SK-MEL-5 (cell line): ENCODE measurements at places on chromosomes 5 and 9.

DNA sequence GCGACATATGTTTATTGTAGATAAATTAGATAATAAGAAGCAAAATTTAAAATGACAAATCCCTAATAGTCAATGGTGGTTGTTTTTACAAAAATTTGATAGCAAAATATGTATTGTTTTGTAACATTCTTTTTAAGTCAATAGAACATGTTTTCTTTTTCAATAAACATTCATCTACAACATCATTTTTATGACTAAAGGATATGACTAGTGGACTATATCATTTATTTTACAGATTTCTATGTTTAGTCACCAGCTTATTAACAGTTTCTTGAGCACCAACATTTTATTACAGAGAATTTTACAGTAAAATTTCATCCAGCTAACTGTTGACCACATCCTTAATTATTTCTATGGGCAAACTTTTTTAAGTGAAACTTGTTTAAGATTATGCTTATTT, 114.7 kb upstream of the IL7R start:
- DNase-seq, result no peak

- no peak for DNase-seq
Measured at GRCh38 chr5:131879705-131880104, 65.8 kb downstream of the MEIKIN start.

- DNase-seq, result no peak
Measured at GRCh38 chr5:80341016-80341775, 21.4 kb downstream of the SPZ1 start.

DNA sequence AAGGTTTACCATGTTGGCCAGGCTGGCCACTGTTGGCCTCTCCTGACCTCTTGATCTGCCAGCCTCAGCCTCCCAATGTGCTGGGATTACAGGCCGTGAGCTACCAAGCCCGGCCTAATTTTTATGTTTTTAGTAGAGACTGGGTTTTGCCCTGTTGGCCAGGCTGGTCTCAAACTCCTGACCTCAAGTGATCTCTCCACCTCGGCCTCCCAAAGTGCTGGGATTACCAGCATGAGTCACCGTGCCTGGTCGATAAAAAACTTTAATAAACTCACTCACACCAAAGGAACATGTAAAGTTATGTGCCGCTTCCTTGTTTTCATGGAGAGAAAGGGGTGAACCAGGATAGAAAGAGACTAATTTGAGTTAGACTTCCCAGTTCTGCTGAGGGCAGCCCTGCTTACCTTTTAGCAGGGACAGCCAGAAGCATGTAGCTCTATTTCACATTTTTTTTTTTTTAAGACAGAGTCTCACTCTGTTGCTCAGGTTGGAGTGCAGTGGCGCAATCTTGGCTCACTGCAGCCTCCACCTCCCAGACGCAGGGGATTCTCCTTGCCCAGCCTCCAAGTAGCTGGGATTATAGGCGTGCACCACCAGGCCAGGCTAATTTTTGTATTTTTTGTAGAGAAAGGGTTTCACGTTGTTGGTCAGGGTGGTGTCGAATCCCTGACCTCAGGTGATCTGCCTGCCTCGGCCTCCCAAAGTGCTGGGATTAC, 11.4 kb upstream of the HAUS6 start:
- DNase-seq, result no peak

GRCh38 chr5:137379555-137380286, 119.4 kb downstream of the SPOCK1 start:
- DNase-seq, result no peak

- no peak for DNase-seq
Measured at GRCh38 chr5:109247986-109248385, 161.8 kb downstream of the PJA2 start.

- DNase-seq, result no peak
Measured at GRCh38 chr5:13133951-13134350, 810.5 kb downstream of the DNAH5 start.

GRCh38 chr5:107831612-107832395, 161.1 kb upstream of the EFNA5 start:
- peak; percentile 17 for DNase-seq

DNA sequence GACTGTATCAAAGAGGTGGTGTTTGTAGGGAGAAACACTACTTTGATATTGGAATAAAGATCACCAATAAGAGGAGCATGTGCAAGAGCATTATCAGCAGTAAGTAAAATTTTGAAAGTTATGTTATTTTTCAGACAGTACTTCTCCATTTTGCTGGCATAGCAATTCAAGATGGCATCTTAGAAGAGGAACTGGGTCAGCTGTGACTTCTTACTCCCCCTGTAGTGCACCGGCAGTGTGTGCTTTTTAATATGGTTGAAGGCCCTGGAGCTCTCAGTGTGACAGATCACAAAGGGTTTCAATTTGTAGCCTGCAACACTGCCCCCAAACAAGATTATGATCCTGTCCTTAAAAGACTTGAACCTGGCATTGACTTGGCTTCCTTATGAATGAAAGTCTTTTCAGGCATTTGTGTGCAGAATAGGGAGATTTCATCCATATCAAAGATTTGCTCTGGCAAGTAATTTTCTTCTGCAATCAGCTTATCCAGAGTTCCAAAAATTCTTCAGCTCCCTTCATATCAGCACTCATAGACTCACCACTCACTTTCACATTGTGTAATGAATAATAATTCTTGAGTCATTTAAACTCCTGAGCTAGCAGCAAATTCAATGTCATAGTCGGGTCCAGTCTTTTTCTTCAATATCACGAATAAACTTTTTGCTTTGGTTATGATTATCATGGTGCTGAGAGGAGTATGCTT, 105.7 kb upstream of the MAMDC2 start:
- no peak for DNase-seq

GRCh38 chr5:103101079-103101750, 18.7 kb downstream of the GIN1 start:
- no peak for DNase-seq

GRCh38 chr9:124567362-124567761, 60.2 kb upstream of the NR5A1 start:
- DNase-seq, result no peak

- DNase-seq, result no peak
Measured at GRCh38 chr5:66362687-66363086, 218.6 kb downstream of the SREK1 start.

DNA sequence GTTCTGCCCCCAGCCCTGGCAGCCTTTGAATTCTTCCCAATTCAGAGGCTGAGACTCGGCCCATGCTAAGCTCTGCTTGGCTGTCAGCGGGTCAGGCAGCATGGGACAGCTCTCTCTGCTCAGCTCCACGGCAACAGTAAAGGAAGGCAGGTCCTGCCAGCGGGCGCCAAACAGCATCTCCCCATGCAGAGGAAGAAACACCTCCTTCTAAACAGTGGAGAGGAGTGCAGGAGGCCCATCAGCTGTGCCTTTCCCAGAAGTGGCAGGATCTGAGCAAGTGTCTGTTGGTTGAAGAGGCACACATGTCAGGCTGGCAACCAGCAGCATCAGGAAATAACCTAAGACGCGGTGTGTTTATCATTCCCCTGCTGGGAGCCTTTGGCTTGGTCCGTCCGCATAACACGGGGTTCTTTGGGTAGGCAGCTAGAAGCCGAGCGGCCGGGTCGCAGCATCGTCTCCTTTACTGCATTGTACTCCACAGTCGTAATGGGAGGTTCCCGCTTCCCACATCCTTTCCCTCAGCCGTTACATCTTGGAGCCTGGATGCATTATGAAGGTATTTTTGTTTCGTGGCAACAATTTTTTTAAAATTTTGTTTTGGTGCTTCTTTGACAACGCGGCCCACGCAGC, 42.7 kb upstream of the NCS1 start:
- no peak for DNase-seq

DNA sequence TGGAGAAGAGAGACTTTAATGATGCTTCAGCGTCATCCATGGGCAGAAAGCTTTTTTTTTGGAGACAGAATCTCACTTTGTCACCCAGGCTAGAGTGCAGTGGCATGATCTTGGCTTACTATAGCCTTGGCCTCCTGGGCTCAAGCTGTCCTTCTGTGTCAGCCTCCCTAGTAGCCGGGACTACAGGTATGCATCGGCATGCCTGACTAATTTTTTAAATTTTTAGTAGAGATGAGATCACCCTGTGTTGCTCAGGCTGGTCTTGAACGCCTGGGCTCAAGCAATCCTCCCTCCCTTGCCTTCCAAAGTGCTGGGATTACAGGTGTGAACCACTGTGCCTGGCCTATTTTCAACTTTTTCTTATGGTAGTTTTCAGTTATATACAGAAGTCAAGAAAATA, 23.2 kb downstream of the SPIN1 start:
- no peak for DNase-seq

DNA sequence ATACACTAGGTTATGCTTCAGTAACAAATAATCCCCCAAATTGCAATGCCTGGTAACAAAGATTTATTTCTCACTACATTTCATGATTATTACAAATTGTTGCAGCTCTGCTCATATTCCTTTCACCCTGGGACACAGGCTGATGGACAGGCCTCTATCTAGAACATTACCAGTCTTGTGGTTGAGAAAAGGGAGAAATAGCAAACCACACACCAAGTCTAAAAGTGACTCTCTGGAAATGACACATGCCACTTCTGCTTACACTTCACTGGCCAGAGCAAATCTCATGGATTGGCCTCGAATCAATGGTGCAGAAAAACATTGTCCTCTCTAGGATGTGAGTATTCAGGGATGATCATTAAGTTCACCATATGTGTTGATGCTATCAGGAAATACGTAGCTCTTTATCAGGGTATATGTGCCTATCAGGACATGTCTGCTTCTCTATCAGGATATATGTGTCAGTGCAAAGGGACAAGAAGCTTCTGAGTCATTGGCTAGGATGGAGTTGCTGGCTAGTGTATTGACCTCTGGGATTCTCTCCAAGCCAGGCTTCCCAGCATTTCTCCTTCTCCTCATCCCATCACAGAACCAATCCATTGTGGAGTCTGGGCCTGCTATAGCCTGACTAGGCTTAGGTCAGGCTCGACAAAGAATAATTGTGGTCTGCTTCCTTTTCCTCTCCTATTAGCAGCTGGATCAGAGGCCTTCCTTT, 91.1 kb upstream of the CEP78 start:
- no peak for DNase-seq

DNA sequence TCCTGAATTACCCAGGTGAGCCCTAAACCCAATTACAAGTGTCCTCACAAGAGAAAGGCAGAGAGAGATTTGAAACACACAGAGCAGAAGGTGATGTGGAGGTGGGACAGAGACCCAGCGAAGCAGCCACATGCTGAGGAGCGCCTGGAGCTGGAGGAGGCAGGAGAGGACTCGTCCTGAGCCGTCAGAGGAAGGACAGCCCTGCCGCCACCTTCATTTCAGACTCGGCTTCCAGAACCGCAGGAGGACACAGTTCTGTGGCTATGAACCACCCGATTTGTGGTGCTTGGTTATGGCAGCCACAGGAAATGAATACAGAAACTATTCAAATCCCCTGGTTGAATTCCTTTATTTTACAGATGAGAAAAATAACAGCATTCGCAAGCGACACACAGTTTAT, 16.4 kb upstream of the FBP1 start:
- DNase-seq, result no peak

DNA sequence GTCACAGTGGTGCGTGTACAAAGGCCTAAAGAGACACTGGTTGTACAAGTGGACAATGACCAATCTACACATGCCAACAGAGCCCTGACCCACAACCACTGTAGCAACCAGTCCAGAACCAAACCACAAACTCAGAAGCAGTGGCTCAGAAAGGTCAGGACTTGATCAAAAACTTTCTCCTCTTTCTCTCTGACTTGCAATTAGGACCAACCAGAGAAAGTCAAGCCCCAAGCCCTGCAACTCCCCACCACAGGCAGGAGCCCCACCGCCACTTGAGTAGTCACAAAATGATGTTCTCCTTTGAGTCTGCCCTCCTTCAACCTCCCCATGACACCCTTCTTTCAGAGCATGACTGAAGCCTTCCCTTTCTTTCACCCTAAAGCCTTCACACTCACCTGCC, 291.8 kb downstream of the CDH10 start:
- no peak for DNase-seq

GRCh38 chr9:98727428-98727827, 18.7 kb upstream of the GABBR2 start:
- DNase-seq, result no peak

DNA sequence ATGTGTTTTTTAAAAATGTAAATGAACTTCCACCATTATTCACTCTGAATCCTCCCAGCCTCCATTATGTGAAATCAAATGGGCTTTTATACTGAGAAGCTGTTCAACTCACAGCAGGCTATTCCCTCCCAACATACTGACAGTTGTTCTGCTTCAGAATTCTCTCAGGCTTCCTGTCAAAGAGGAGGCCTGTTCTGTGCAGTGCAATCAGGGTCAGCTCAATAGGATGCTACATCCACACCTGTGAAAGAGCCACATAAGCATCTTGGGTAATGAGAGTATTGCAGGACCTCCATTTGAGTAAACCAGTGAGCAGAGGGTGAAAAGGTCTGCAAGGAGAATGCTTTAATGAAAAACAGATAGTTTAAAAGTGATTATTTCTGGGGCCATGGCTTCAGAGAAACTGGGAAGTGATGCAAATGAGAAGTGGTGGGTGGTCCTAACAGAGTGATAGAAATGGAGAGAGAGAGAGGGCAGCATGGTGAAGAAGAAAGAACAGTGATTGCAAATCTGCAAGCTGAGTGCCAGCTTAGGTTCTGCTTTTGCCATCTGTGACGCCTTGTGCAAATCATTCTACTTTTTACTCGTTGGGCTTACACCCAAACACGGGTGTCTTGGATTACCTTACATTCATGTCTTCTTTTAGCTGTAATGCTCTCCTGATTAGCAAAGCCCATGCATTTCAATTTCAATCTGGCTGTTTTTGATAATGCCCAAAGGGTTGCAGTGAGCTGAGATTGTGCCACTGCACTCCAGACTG, 202.5 kb upstream of the NMUR2 start:
- DNase-seq, result no peak

GRCh38 chr5:142152384-142152732, 43.8 kb downstream of the NDFIP1 start:
- peak; percentile 46 for DNase-seq

GRCh38 chr5:145531038-145531734, 304.0 kb downstream of the PRELID2 start:
- no peak for DNase-seq

DNA sequence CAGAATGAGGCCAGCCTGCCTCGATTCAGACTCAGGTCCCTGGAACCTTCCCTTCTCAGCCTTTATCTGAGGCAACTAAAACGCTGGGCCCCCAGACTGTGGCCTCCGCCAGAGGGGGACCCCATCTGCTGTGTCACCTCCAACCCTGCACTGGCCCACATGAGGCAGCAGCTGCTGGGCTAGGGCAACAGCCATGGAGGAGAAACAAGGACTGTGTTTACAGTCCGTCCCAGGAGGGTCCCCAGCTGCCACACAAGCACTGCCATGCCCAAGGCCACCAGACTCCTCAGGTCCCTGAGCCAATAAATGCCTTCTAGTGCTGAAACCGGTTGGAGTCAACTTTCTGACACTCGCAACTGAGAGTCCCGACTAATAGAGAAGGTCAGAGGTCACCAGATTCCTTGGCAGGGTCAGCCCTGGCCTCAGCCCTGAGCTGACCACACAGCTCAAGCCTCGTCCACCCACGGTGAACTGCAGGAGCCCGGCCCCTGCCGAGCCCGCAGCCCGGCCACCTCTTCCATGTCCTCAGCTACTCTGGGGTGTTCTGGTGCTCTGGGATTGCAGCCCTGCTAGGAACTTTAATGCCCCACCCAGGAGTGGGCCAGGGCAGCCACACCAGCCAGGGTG, 77.0 kb downstream of the ZNF354C start:
- no peak for DNase-seq

- no peak for DNase-seq
Measured at GRCh38 chr5:76604838-76605237, 18.4 kb downstream of the F2RL2 start.
